SJSA1 (cell line): ENCODE measurements at places on chromosomes 3 and 15. TPM values are rescaled to one million over a fixed set of nuclear protein-coding genes. Genes with fewer than 3 reads are reported as not detected.
A peak's percentile ranks its signal among the peaks of the same experiment; 100 is the strongest.

The OR5H1 gene
- not detected in 2 replicates for total RNA-seq

The PLA2G4F gene
- not detected in 2 replicates for total RNA-seq

The GOLGA6D gene
- total RNA-seq = not detected in 2 replicates

The THSD4 gene
- total RNA-seq = 9.4 and 14.6 TPM in 2 replicates

The C2CD4B gene
- total RNA-seq = not detected in 2 replicates

The KBTBD8 gene
- 1.5 and 3.9 TPM in 2 replicates for total RNA-seq

The FMN1 gene
- 2.3 and 2.4 TPM in 2 replicates for total RNA-seq

The TMF1 gene
- 11.8 and 19.5 TPM in 2 replicates for total RNA-seq

The COL6A5 gene
- not detected in 2 replicates for total RNA-seq

The GPR149 gene
- total RNA-seq = not detected in 2 replicates

GRCh38 chr3:131075632-131076328, 49.1 kb downstream of the NEK11 start:
- H3K4me3 ChIP-seq = no peak overlapping the region
- H3K4me1 ChIP-seq = peaks cover 9% of the 10 kb centered on the region; the same call in 1 of the 2 replicates
- H3K27me3 ChIP-seq = no peaks in the 10 kb centered on the region
- no peaks in the 10 kb centered on the region for H3K36me3 ChIP-seq

- no peaks in the 10 kb centered on the region for H3K27me3 ChIP-seq
- no peak overlapping the region for H3K27ac ChIP-seq
- DNase-seq = no peak
- H3K36me3 ChIP-seq = no peaks in the 10 kb centered on the region
Observed at GRCh38 chr3:64411101-64411500, 185.8 kb upstream of the PRICKLE2 start.

GRCh38 chr3:45071075-45071474, 45.0 kb downstream of the CLEC3B start:
- H3K27ac ChIP-seq = no peak overlapping the region
- no peak overlapping the region for H3K4me3 ChIP-seq
- DNase-seq = no peak
- no peaks in the 10 kb centered on the region for H3K36me3 ChIP-seq
- no peaks in the 10 kb centered on the region for H3K4me1 ChIP-seq
- no peaks in the 10 kb centered on the region for H3K27me3 ChIP-seq

- no peaks in the 10 kb centered on the region for H3K27me3 ChIP-seq
- no peaks in the 10 kb centered on the region for H3K36me3 ChIP-seq
- H3K4me3 ChIP-seq = no peak overlapping the region
- DNase-seq = no peak
- no peaks in the 10 kb centered on the region for H3K4me1 ChIP-seq
- H3K27ac ChIP-seq = no peak overlapping the region
Observed at GRCh38 chr15:71532994-71533393, 277.4 kb upstream of the NR2E3 start.

DNA sequence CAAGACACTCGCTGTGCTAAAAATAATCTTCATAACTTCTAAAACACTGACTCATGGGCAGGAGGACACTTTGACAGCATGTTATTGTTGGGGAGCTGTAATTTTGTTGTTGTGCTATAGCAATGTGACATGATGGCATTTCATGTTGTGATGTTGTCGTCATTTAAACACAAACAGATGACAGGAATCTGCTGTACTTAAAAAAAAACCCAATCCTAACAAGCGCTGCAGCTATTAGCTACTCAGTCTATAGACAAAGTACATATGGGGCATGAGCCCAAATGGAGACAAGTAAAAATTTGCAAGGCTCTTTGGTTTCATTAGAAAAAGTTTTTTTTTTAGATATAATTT, 828 bp upstream of the ATOSA start:
- no peak overlapping the region for H3K27ac ChIP-seq
- H3K36me3 ChIP-seq = no peaks in the 10 kb centered on the region
- H3K4me3 ChIP-seq = peak overlapping the region; percentile 68; the same call in 1 of the 2 replicates
- no peaks in the 10 kb centered on the region for H3K27me3 ChIP-seq
- no peaks in the 10 kb centered on the region; the same call in 1 of the 2 replicates for H3K4me1 ChIP-seq
- DNase-seq = peak; percentile 10

- no peaks in the 10 kb centered on the region for H3K27me3 ChIP-seq
- H3K36me3 ChIP-seq = peaks cover 84% of the 10 kb centered on the region
- H3K27ac ChIP-seq = no peak overlapping the region
- DNase-seq = peak; percentile 47
Observed at GRCh38 chr3:141913150-141913811, 36.8 kb downstream of the ATP1B3 start.

- no peaks in the 10 kb centered on the region for H3K27me3 ChIP-seq
- H3K4me1 ChIP-seq = no peaks in the 10 kb centered on the region
- H3K4me3 ChIP-seq = no peak overlapping the region
Observed at GRCh38 chr3:77868725-77869124, 828.8 kb downstream of the ROBO2 start.

GRCh38 chr3:121718205-121718846, 31.2 kb downstream of the GOLGB1 start:
- no peak for DNase-seq
- H3K4me1 ChIP-seq = no peaks in the 10 kb centered on the region
- no peaks in the 10 kb centered on the region for H3K27me3 ChIP-seq
- no peak overlapping the region for H3K27ac ChIP-seq
- H3K36me3 ChIP-seq = peaks cover 40% of the 10 kb centered on the region
- no peak overlapping the region for H3K4me3 ChIP-seq

- no peak for DNase-seq
- no peaks in the 10 kb centered on the region for H3K27me3 ChIP-seq
- H3K4me3 ChIP-seq = no peak overlapping the region
- H3K27ac ChIP-seq = no peak overlapping the region
- H3K4me1 ChIP-seq = peaks cover 14% of the 10 kb centered on the region
Observed at GRCh38 chr15:71784719-71785118, 25.6 kb upstream of the NR2E3 start.

GRCh38 chr15:100763835-100764750, 115.5 kb upstream of the ALDH1A3 start:
- peaks cover 18% of the 10 kb centered on the region for H3K4me1 ChIP-seq
- no peaks in the 10 kb centered on the region for H3K27me3 ChIP-seq
- no peaks in the 10 kb centered on the region for H3K36me3 ChIP-seq
- no peak overlapping the region for H3K27ac ChIP-seq
- no peak overlapping the region for H3K4me3 ChIP-seq
- no peak for DNase-seq

- no peaks in the 10 kb centered on the region for H3K36me3 ChIP-seq
- no peak overlapping the region for H3K4me3 ChIP-seq
- H3K27ac ChIP-seq = no peak overlapping the region
- H3K4me1 ChIP-seq = no peaks in the 10 kb centered on the region; the same call in 1 of the 2 replicates
- H3K27me3 ChIP-seq = no peaks in the 10 kb centered on the region
Observed at GRCh38 chr15:48038221-48038620, 82.6 kb upstream of the SLC24A5 start.

DNA sequence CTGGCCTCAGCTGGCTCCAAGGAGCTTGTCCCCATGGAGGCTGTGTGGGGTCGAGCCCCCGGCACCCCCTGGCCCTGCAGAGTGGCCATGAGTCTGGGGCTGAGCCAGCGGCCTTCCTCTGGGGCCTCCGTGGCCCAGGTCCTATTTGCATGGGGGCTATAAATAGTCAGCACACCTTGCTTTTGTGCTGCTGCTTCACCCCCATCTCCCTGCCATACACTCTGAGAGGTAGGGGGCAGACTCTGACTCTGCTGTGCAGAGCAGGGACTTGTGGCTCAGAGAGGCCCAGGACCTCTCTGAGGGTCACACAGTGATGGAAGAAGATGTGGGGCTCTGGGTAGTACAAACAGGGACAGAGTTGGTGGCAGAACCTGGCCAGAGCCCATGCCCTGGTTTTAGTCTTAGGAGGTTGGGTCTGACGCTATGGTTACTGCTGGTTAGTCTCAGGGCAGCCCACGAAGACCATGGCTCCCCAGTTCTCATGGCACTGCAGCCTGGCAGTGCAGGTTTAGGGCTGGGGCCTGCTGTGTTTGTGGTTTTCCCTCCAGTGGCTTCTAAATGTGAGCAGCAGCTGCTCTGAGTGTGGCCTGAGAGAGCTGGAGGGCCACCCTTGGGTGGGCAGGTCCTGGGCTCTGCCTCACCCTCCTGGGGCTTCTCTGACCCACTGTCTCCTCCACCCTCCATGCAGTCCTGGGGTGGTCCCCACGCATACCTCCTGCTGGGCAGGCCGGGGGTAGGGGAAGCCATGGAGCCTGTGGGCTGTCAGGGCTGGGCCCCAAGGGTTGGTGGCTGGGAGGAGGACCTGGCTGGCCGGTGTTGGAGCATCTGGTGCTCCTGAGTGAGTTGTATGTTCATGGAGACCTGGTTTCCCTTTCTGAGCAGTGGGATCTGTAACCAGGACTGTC, 13.6 kb downstream of the PRKCD start:
- DNase-seq = no peak
- no peaks in the 10 kb centered on the region for H3K27me3 ChIP-seq
- no peak overlapping the region for H3K4me3 ChIP-seq
- H3K27ac ChIP-seq = no peak overlapping the region

DNA sequence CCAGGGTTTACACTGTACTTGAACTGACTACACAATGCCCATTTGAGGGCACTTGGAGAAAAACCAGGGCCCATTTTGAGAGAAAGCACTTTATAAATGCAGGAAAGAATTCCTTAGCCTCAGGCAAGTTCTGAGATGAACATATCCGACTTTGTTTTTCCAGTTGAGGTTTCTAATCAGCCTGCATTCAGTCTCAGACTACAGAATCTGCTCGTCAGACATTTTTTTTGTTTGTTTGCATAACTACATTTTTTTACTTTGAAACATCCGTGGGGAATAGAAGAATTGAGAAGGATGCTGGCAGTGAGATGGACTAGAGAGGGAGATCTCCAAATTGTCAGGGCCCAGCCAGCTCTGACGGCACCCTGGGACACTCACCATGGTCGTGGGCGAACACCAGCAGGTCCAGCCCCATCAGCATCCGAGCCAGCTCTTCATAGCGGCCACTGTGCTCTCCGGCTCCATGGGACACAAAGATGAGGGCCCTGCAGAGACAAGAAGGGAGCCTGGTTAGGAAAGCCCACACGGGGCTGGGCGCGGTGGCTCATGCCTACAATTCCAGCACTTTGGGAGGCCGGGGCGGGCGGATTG, 40.8 kb downstream of the MGLL start:
- no peak overlapping the region for H3K4me3 ChIP-seq
- peak overlapping the region; percentile 75 for H3K27ac ChIP-seq
- H3K4me1 ChIP-seq = peaks cover 49% of the 10 kb centered on the region
- H3K36me3 ChIP-seq = peaks cover 32% of the 10 kb centered on the region

GRCh38 chr3:100053951-100054620, 60.2 kb downstream of the FILIP1L start:
- H3K4me1 ChIP-seq = peaks cover 10% of the 10 kb centered on the region
- no peaks in the 10 kb centered on the region for H3K27me3 ChIP-seq
- no peak overlapping the region for H3K4me3 ChIP-seq
- no peak overlapping the region for H3K27ac ChIP-seq

- no peak overlapping the region for H3K4me3 ChIP-seq
- no peaks in the 10 kb centered on the region for H3K27me3 ChIP-seq
- no peaks in the 10 kb centered on the region for H3K36me3 ChIP-seq
- no peak for DNase-seq
- H3K27ac ChIP-seq = no peak overlapping the region
Observed at GRCh38 chr15:101621961-101622360, 30.2 kb downstream of the TM2D3 start.

DNA sequence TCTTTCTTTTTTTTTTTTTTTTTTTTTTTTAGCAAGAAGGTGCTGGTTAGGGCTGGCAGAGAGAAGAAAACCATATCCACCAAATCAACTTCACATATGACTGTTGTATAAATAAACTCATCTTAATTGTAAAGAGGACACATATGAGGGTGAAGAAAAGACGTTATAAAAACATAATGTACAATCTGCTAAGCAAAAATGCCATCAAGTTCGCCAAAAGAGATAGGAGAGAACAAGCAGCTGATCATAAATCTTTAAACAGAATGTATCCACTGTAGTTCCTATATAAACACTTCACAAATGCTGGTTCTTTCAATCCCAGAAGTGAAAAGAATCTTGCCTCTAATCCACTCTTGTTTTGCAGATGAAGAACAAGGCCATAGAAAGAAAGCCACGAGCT, 9.2 kb downstream of the FGF12 start:
- no peaks in the 10 kb centered on the region for H3K4me1 ChIP-seq
- H3K36me3 ChIP-seq = no peaks in the 10 kb centered on the region
- no peak overlapping the region for H3K4me3 ChIP-seq
- no peak overlapping the region for H3K27ac ChIP-seq
- no peak for DNase-seq

GRCh38 chr3:142563496-142563997, 15.0 kb downstream of the ATR start:
- no peak for DNase-seq
- H3K27ac ChIP-seq = no peak overlapping the region
- no peak overlapping the region for H3K4me3 ChIP-seq
- no peaks in the 10 kb centered on the region for H3K4me1 ChIP-seq

- H3K4me1 ChIP-seq = peaks cover 11% of the 10 kb centered on the region
- H3K27me3 ChIP-seq = no peaks in the 10 kb centered on the region
- DNase-seq = no peak
- no peak overlapping the region for H3K4me3 ChIP-seq
- no peak overlapping the region for H3K27ac ChIP-seq
Observed at GRCh38 chr15:38826880-38827279, 262.3 kb upstream of the RASGRP1 start.

GRCh38 chr3:46463868-46464241, 850 bp downstream of the LTF start:
- no peak for DNase-seq
- no peak overlapping the region for H3K27ac ChIP-seq
- peaks cover 18% of the 10 kb centered on the region for H3K4me1 ChIP-seq
- no peaks in the 10 kb centered on the region for H3K27me3 ChIP-seq
- no peaks in the 10 kb centered on the region for H3K36me3 ChIP-seq
- no peak overlapping the region for H3K4me3 ChIP-seq

- no peaks in the 10 kb centered on the region for H3K27me3 ChIP-seq
- H3K4me3 ChIP-seq = no peak overlapping the region
- no peaks in the 10 kb centered on the region for H3K36me3 ChIP-seq
- H3K27ac ChIP-seq = no peak overlapping the region
- DNase-seq = no peak
Observed at GRCh38 chr3:146226881-146227280, 24.0 kb downstream of the PLSCR4 start.

GRCh38 chr3:140189976-140190375, 255.0 kb downstream of the CLSTN2 start:
- H3K4me1 ChIP-seq = no peaks in the 10 kb centered on the region
- H3K4me3 ChIP-seq = no peak overlapping the region
- no peaks in the 10 kb centered on the region for H3K27me3 ChIP-seq
- H3K36me3 ChIP-seq = no peaks in the 10 kb centered on the region

- H3K36me3 ChIP-seq = no peaks in the 10 kb centered on the region
- H3K27ac ChIP-seq = no peak overlapping the region
- no peak overlapping the region for H3K4me3 ChIP-seq
- no peak for DNase-seq
- no peaks in the 10 kb centered on the region for H3K27me3 ChIP-seq
Observed at GRCh38 chr15:57451555-57451954, 75.2 kb downstream of the CGNL1 start.

DNA sequence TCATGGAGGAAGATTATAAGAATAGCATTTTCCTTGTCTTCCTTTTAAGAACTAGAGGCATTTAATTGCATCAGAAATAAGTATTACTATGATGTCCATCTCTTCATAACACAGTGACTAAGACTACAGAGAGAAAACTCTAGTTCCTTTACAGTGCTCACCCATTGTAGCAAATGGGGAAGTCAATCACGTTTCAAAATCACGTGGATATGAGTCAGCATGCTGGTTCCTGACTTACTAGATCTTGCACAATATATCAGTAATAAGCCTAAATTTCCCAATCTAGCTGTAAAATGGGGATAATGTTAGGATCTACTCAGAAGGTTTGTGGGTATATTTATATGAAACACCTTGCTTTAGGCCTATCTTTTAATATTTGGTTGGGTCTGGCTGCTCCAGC, 254.8 kb upstream of the EOMES start:
- no peaks in the 10 kb centered on the region for H3K4me1 ChIP-seq
- no peak for DNase-seq
- H3K4me3 ChIP-seq = no peak overlapping the region
